ENCODE measurements at places on chromosomes 16 and 17.
A peak's percentile ranks its signal among the peaks of the same experiment; 100 is the strongest.

- no peak for DNase-seq
Measured at GRCh38 chr16:77684181-77684526, 38.2 kb upstream of the NUDT7 start.

GRCh38 chr17:81044764-81045589 is 10.0 kb downstream of the BAIAP2 start:
- peak; percentile 88 for DNase-seq

DNA sequence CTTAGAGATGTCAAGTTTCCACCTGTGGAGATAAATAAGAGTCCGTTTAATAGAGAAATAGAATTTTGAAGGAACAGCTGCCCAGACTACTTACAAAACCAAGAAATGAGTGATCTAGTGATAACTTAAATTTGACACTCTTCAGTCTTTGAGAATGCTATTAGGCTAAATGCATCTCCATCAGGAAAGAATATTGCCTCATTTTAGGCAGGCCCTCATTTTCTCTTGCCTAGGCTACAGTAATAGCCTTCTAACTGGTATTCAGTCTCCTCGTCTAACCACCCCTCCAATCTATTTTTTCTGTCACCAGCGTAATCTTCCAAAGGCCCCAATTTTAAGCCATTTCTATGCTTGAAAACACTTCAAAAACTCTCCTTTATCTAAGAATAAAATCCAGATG is 537.8 kb upstream of the CA10 start:
- DNase-seq = no peak

- DNase-seq = no peak
Measured at GRCh38 chr17:3739422-3740124, 15.9 kb downstream of the HASPIN start.

DNA sequence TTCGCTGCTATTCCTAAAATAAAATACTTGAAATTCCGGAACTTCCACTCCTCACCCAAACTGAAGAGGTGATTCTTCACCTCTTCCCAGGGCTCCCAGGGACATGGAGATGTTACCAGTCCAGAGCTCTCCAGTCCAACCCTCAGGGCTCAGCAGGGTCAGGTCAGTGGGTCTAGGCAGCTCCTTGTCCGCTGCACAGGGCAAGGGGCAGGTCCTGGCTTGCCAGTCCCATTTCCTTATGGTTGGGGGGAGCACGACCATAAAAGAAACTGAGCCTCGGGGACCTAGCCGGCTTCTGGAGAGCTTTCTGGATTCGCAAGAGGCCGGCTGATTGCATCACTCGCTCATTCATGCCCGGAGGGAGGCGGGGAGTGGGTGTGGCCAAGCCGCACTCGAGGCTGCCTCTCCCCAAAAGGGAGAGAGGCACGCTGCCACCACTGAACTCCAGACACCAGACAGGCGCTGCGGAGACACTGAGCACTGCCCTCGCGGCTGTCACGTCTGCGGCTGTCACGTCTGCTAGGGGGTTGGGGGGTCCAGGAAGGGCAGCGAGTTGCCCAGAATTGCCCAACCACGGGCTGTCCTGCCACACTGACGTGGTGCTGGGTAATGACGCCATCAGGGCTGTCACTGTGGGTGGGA is 15.8 kb downstream of the SLC7A5 start:
- no peak for DNase-seq

DNA sequence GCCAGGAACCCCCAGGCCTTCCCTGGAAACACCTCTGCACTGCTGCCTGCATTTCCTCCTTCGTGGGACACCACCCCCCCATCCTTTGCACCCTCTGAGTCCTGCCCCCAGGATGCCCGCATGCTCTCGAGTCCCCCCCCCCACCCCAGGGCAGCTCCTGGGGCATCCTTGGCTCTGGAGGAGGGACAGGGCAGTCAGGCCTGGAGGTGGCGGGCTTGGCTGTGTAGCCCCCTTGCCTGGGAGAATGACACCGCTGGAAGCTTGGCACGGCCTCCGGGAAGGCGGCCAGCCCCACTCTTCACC is 98.9 kb upstream of the GSE1 start:
- no peak for DNase-seq

DNA sequence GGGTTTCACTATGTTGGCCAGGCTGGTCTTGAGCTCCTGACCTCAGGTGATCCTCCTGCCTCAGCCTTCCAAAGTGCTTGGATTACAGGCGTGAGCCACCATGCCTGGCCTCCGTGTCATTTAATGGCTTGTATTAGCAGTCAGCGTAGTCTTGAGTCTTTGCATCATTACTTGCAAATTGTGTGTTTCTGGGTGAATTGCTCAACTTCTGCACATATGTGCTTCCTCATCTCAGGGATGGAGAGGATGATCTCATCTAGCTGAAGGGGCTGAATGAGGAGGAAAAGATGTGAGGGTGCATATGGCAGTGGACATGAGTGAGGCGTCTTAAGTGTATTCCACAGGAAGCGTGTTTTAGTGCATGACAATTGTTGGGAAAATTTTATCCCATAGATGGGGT is 155.8 kb downstream of the SNX29 start:
- DNase-seq = no peak

All from left renal pelvis (tissue), 4 donors.